ENCODE measurements at places on chromosomes 6 and 20.

- no peak for DNase-seq
Measured at GRCh38 chr6:149194820-149195558, 122.5 kb upstream of the TAB2 start.

DNA sequence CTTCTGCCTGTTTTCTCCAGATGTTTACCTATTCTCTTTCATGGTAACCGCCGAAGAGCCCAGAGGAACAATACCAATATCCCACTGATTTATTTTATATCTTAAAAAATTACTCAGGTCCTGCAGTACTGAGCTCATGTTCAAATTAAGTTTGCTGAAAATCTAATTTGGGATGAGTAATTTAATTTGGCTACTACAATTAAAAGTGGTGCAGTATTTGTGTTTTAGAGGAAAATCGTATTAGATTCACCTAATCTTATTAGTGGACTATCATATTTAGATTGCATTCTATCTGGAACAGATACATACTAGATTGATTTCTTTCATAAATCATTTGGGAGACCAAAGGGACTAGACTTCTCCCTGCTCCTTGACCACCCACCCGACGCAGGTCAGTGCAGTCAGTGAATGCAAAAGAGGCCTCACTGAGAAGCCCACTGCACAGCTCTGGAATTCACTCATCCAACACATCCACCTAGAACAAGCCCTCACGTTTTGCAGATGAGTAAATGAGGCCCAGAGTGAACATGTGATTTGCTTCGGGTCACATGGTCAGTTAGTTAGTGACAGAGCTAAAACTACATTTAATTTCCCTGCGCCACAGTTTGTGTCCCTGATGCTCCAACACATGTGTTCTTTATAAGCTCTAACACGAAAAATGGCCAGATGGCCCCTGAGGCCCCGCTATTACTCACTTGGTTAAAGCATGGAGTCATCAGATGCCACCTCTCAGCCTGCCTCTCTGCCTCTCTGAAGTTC lies 101.8 kb downstream of the TRERF1 start:
- no peak for DNase-seq

DNA sequence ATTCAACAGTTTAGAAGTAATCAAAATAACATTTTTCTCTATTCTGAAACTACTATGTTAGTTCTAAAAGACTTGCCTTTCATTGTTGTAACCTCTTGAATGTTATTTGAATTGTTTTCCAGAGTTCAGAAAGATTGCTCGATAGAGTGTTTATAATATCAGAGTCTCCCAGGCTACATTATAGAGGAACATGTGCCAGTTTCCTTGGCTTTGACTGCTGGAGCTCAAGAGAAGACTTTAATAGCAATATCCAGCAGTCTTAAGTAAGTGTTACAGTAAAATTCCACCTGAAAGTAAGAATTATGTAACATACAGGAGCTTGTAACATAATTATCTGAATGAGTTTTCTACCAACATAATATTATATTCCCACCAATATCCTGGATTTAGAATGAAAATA lies 991.8 kb upstream of the ADGRB3 start:
- DNase-seq, result no peak

DNA sequence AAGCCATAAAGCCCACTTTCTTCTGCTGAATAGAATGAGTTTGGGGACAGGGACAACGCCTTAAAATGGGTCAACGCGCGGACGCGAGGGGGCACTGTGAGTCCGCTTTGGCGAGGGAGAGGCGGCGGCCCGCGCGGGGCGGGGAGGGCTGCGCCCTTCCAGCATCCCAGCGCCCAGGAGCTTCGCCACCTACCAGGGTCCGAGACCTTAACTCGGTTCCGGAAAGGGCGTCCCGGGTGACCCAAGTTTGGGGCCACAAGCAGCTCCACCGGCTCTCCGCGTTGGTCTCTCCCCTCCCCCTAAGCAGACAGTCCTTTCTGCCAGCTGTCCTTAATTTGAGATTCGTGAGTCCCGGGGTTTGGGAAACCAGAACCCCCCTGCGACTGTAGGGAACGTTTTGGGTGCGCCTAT lies 1.8 kb upstream of the SAMD5 start:
- DNase-seq, result peak; percentile 67

DNA sequence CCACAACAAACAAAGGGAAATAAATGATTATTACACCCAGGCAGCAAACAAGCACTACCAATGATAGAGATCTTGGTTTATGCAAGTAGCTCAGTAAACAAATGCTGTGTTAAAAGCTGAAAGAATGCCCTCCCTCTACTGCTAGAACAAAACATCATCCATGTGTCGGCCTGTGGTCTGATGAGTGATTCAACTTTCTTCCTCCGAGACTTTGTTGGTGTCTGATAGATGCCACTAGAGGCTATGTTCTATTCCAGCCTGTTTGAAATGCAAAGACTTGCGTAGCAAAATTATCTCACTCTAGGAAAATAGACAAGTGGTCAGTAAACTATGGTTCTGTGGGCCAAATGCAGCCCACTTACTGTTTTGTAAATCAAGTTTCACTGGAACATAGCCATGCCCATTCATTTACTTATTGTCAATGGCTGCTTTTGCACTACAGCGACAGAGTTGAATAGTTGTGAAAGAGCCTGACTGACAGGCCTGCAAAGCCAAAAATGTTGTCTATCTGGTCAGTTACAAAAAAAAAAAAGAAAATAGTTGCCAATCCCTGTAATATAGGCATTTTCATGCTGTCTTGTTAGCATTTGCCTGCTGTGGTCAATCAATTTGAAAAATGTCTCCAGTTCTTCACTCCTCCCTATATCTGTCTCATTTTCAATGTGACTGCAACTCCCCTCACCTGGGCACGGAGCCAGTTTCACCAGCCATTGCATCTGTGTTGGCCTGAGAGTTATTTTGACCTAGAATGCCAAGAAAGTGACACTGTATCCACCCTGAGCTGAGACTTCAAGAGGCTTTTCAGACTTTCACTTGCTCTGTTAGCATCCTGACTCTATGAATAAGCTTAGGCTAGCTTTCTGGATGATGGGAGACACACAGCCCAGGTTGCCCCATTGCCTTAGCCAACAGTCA lies 544.6 kb upstream of the BTBD3 start:
- DNase-seq, result no peak

DNA sequence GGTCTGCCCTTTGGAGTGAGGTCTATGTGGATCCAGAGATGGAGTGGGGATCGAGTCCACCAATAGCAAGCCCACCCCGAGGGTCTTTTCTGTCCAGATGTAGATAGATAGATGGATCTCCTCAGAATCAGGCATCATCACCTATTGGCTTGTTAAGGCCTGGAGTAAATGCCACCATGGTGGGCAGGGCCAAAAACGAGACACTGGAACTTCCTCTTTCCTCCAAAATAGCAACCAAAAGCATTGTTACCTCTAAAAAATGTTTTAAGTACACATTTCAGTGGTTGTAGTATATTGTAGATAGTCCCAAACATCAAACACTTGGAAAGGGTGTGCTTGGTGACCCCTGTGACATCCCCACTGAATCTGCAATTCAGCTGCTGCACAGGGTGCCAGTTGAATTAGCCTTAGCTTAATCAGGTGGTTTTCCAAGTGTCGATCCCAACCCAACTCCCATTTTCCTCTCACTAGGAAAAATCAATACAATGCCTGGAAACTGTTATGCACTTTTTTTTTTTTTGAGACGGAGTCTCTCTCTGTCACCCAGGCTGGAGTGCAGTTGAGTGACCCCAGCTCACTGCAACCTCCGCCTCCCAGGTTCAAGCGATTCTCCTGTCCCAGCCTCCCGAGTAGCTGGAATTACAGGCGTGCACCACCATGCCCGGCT lies 35.0 kb upstream of the NELFCD start:
- DNase-seq, result no peak

- DNase-seq, result peak; percentile 22
Measured at GRCh38 chr6:89792881-89793280, 26.7 kb downstream of the MDN1 start.

GRCh38 chr6:163839296-163839695 lies 424.8 kb downstream of the QKI start:
- DNase-seq, result no peak

DNA sequence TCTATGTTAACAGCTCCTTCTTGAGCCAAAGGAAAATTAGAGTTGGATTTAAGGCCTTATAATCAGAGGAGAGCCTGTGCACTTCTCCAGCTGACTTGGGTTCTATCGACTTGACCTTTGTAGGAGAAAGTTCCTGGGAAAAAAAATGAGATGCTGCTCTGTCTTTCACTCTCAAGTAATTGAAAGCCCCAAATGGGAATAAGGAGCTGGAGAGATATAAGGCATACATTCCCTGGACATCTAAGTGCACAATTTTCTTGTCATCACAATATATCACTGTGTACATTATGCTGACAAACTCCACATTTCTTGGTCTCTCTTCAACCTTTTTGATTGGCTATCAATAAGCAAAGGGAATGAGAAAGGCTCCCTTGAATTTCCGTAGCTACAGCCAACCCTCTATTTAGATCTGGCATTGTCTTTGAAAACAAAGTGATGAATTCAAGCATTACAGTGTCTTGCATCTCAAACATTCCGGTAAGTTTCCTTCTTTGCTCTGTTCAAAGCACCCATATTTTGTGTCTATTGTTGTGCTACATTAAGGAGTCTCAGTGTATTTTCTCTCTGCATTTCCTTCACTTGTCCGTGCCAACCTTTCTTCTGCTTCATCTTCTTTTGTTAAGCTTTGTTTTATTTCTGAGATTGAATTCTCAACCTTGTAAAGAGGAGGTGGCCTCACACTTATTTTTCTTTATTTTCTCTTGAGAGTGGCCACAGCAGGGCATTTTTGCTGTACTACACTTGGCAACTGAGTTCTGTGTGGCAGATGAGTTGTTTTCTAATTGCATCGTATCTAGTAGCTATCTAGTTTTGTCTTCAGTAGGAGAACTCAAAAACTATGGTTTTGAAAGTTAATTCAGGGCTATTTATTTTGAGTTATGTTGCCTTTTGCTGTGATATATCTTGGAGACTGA lies 450.3 kb upstream of the MAN1A1 start:
- no peak for DNase-seq

DNA sequence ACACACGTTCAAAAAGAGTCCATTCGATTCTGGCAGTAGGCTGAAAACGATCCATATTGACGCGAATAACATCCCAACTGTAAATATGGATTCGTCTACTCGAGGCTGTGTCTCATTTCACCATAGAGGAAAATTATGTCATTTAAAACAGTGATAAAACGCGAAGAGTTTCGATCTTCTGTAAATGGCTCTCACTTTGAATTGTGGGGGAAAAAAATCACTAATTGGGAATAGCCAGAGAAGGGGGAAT lies 845 bp upstream of the MARCKS start:
- no peak for DNase-seq

- DNase-seq, result no peak
Measured at GRCh38 chr6:89758830-89759229, 60.8 kb downstream of the MDN1 start.
